ENCODE measurements at places on chromosomes 7 and 10.

- no peak for DNase-seq
Measured at GRCh38 chr7:98771941-98772603, 97.7 kb downstream of the TMEM130 start.

- peak; percentile 16 for DNase-seq
Measured at GRCh38 chr10:74460812-74461211, 309.8 kb downstream of the ADK start.

- DNase-seq = peak; percentile 87
Measured at GRCh38 chr10:6144406-6145165, 55.8 kb downstream of the RBM17 start.

GRCh38 chr7:10756981-10757380 is 216.7 kb upstream of the PHF14 start:
- DNase-seq = no peak

- DNase-seq = no peak
Measured at GRCh38 chr7:33597181-33597580, 308.2 kb upstream of the BMPER start.

GRCh38 chr10:7370511-7370910 is 40.3 kb downstream of the SFMBT2 start:
- no peak for DNase-seq

DNA sequence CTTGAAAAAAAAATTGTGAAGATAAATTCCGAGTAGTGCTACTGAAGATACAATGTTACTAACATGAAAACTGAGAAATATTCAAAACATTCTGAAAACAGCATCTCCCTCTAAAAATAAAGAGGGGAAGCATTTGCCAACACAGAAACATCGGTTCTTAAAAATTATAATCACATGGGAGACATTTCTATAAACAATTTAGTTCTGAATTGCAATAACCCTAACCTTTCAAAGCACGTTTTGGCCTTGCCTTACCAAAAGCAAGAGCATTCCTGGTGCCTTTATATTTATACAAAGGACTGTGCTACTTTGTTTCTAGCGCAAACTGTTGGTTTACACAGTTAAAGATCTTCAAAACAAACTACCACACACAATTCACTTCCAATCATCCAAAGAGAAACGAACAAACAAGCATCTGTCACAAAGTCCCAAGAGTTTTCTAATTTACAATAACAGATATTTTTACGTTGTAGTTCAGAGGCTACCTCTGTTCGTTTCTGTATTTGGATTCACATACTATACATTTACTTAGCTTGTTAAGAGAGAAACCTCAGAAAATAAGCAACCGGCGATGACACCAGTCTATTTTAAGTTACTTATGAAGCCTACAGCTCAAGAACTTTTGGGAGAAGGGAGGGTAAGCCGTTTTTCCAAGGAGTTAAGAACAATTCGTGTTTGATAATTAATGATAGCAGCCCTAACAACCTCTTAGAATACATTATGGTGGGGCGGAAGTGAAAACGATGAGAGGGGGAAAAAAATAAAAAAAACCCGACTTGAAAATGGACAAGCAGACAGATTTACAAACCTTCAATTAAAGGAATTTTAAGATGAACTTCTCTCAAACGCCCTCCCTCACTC is 1.3 kb downstream of the ABI1 start:
- no peak for DNase-seq

- no peak for DNase-seq
Measured at GRCh38 chr7:37820708-37821468, 27.5 kb upstream of the NME8 start.

- DNase-seq = peak; percentile 76
Measured at GRCh38 chr10:108789919-108790318, 1133.4 kb downstream of the XPNPEP1 start.

GRCh38 chr7:152641384-152641783 is 34.6 kb downstream of the XRCC2 start:
- DNase-seq = no peak

GRCh38 chr10:77710081-77710551 is 72.5 kb upstream of the KCNMA1 start:
- DNase-seq = no peak

DNA sequence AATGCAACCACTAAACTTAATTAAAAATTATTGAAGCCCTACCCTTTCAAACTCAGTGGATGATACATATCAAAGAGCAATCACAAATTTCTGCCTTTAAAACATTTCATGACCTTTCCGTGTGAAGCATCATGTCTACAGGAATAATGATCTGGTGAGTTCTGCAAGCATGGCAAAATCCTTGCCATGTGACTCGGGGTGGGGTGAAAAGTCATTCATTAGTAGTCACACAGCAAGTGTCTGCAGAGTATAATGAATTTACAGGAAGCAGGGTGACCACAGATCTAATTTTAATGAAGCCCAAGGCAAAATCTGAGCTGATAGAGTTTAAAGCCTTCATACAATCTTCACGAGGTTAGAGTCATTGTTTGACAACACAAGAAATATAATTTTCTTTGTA is 351.9 kb downstream of the THSD7A start:
- DNase-seq = no peak

DNA sequence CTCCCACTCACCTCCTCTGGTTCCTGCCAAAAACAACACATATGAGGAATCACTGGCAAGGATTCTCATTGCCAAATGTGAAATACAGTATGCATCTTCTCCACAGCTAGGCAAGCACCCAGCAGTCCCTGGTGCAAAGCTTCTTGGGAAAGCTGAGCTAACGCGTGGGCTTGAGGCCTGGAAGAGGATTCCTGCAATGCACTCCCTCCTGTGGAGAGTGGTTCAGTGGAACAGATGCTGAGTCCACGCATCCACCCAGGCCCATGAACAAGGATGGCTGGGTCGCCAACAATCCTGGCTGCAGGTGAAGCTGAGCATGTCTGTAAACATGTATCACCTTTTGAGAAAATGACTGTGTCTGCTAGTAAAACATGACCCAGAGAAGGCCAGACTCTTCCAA is 113.2 kb upstream of the CHST15 start:
- no peak for DNase-seq

DNA sequence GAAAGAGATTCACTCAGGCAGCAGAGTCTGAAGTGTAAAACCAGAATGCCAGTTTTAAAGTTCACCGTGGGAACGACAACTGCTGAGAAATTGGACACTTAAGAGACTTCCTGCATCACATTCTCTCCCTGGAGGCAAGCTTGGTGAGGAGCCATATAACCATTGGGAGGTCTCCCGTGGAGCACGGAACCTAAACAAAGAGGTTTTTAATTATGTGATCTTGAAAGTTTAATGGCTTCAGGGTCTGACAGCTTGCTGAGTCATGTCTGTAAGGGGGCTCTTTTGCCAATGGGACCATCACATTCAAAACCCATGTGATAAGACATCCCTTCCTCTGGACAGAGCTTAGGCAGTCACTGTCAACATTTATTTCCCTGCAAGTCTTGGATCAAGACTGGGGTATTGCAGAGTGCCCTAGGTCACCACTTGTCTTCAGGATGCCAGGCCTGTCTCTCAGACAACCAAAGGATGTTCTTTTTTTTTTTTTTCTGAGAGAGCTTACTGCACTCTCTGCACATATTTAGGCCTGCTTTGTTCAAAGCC is 674.4 kb downstream of the TYW1 start:
- no peak for DNase-seq

DNA sequence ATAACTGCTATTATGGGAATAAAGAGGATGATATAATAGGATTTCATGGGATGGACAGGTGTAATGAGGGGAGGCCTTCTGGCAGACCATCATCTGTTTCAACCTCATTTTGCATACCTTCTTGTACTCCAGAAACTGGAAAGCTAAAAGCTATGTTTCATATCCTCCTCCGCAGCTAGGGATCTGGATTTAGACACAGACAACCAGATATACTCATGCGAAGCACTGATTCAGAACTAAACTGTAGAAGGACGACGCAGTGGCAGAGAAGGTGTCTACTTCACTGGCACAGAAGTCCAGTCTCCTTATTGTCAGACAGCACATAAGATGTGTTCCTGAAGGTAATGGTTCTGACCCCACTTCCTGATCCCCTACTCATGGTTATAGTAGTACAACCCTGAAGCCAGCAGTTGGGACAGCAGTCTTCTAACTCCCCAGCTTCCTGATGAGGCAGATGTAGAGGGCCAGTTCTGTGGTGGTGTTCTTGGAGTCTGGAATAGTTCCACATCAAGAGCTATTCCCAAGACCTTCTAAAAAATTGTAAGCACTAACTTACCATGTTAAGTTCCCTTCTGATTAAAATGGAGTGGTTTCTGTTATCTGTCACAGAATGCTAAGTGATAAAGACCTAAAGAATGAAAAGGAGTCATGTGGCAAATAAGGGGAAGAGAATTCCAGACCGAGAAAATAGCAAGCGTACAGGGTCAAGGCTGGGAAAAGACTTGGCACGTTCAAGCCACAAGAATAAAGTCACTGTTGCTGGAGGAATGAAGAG is 550.3 kb downstream of the GRM8 start:
- peak; percentile 42 for DNase-seq

- no peak for DNase-seq
Measured at GRCh38 chr10:60944910-60945297, 919 bp upstream of the RHOBTB1 start.

GRCh38 chr10:98380493-98381339 is 34.3 kb downstream of the PYROXD2 start:
- no peak for DNase-seq

DNA sequence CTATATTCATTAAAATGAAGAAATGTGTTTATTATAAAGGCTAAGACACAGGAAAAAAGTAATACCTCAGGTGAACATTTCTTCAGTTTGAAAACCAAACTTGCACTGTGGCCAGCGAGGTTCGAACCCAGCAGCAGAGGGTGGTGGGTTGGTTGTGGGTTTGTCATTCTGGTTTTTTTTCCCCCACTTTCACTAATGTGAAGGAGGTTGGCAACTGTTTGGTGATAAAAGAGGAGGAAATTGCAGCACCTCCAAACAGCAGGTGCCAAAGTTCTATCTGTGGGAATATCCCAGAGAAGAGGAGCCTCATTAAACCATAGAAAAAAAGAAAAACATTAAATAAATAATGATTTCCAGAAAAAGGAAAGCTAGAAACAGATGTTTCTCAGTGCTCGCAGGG is 36.6 kb upstream of the YAE1 start:
- no peak for DNase-seq

DNA sequence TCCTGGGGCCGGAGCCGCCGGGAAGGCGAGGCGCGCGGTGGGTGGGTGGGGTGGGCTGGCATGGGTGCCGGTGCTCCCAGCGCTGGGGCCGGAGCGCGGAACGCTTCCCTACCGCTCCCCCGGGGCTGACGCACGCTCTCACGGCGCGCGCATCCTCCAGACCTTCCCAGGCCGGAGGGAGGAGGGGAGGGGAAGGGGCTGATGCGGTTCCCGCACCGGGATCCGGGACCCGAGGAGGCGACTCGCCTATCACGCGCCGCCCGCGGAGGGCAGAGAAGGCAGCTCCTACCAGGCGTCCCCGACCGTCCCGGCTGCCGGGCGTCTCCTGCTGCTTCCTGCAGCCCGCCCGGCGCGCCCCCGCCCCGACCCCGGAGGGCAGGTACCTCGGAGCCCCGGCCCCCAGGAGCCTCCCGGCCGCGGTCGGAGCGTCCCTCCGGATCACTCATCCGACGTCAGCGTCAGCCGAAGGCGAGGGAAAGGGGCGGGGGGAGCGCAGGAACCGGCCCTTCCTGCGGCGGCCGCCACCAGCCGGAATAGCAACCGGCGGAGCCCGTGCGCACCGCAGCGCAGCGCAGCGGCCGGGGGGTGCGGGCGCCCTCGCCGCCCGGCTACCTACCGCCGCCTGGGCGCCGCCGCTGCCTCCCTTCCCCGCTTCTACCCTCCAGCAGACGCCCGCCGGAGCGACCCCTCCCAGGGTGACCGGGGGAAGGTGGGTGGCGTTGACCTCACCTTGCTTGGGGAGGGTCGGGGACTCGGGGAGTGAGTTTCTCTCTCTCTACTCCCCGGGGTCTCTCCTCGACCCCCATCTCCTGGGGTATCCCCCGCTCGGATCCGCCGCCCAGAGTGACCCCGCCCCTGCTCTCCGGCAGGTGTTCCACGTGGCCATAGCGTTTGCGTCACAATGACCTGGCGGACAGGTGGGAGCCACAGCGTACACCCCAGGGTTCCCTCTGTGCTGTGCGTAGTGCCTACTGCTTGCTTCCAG is at the start of gene ICA1:
ICA1 (minus strand) TSS at position 457 of the 985 bp plus-strand sequence. CDS start 26,241 bp downstream, outside the sequence.
- DNase-seq = peak; percentile 54

DNA sequence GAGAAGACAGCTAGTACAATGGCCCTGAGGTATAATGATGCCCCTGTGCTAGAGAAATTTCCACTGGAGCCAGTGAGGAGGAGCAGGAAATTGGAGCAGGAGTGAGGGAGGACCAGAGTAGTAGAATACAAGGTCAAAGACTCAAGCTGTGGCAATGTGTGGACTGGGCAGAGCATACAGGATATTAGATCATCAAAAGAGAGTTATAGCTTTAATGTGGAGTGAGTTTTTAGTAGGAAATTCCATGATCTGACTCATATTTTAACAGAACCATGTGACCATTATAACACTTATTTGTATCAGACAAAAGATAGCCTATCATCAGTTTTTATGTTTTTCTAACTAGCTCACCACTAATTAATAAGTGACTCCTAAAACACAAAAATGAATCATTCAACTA is 154.1 kb downstream of the DGKB start:
- peak; percentile 85 for DNase-seq

- no peak for DNase-seq
Measured at GRCh38 chr7:37118004-37118403, 330.7 kb downstream of the ELMO1 start.

- no peak for DNase-seq
Measured at GRCh38 chr7:34835901-34836600, 178.0 kb downstream of the NPSR1 start.

DNA sequence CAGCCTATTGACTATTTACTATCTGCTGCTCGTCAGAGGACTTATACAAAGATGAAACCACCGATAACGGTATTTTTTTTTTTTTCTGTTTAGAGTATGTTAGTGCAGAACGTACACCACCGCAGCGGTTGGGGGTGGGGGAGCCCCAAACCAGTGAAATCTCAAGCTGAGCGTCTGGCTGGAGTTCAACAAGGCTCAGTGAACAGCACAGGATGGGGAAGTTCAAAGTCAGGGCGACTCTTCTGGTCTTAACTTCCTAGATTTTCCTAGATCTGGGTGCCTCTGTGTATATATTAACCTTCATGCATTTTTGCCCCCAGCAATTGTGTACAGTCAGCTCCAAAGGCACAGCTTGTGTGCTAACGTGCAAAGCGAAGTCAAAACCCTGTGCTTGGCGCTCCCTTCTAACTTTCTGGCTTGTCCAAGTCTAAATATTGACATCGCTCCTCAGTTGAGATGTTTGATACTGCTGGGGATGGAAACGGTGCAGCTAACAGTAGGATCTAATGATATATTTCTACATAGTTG is 1.1 kb downstream of the RHOBTB1 start:
- DNase-seq = peak; percentile 43

DNA sequence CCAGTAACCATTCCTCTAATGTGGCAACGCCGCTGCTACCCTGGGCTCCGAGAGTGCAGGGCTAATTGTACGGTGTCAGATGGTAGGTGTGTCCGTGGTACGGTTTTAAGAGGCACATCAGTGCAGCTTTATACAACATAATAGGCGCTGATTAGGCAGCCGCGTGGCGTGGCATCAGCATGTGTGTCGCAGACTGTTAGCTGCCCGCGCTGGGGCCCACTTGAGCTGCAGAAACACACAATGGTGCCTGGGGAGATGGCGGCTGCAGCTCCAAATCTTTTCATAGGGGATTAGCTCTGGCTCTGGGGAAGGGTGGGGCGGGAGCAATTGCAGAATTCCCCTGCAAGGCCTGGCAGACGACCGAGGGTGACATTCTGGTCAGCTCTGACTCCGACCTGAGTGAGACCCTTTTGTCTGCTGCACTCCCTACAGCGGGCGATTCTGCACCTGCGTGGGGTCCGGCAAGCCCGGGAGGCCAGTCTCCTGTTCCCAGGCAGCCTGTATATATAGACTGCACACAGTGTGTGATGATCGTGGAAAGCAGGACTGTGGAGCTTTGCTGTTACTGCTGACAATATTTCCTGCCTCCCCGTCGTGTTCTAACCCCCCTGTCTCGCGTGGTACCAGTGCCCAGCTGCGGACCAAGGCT is 722.7 kb upstream of the CELF2 start:
- no peak for DNase-seq
